ENCODE measurements at places on chromosomes 12 and 14.

DNA sequence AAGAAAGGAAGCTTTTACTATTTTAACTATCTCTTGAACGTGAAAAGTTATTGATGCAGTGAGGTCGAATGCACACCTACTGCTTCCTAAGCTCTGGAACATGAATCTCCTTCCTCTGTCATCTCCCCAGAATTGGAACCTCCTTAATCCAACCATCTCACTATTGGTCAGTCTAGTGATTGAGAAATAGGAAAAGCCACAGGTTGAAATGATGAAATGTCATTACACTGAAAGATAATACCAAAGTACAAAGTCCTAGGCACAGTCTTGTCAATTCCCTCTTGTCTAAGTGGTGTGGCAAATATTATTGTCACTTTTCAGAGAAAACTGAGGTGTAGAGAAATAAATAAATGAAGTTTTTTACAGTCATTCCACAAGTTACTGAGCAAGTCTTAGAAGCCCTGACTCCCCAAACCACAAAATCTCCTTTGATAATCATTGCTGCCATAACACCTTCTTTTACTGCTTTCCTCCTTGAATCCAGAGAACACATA lies 19.5 kb upstream of the HIGD1C start:
- DNase-seq = no peak

DNA sequence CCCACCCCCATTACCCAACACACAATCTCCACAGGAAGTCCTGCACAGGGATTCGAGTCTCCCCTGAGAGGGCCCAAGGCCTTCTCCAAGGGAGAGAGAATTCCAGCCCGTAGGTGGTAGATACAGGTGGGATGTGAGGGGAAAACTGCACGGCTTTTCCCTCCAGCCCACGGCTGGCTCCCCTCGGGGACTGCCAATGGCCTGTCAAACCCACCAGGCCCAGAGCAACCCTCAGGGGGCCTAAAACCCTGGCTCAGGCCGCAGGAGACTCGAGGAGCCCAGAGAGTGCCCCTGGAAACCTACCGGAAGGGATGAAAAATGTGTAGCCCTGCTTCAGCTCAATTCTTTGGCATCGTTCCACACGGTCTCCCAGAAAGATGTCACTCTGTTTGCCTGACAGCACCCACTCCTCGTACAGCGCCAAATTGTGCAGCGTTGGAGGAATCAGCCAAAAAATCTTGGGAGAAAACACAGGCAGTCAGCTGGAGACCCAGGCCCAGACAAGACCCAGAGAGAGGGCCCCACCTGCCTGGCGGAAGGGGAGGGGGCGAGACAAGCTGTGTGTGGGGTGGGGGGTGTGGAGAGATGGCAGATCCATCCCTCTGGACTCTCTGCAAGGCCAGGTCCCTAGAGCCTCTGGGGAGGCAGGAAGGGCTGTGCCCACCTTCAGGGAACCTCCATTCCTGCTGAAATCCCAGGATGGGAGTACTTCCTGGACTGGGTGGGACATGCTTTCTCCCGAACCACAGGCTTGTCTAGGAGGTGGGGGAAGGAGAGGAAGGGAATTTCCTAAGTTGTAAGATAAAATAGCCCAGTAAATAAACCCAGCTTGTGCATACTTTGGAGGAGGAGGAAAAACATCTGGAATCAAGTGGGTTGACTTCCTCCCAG lies 48.1 kb downstream of the KDM2B start:
- no peak for DNase-seq

- DNase-seq = no peak
Observed at GRCh38 chr12:102633981-102634605, 153.7 kb upstream of the IGF1 start.

- DNase-seq = no peak
Observed at GRCh38 chr14:104254735-104255400, 116.5 kb downstream of the KIF26A start.

GRCh38 chr12:104577581-104577981 lies 120.8 kb downstream of the CHST11 start:
- DNase-seq = no peak

- peak; percentile 73 for DNase-seq
Observed at GRCh38 chr12:48818831-48819590, 715 bp downstream of the CACNB3 start.

GRCh38 chr12:106724934-106725333 lies 49.5 kb upstream of the RIC8B start:
- no peak for DNase-seq

- DNase-seq = no peak
Observed at GRCh38 chr12:92294676-92295440, 149.2 kb upstream of the BTG1 start.

DNA sequence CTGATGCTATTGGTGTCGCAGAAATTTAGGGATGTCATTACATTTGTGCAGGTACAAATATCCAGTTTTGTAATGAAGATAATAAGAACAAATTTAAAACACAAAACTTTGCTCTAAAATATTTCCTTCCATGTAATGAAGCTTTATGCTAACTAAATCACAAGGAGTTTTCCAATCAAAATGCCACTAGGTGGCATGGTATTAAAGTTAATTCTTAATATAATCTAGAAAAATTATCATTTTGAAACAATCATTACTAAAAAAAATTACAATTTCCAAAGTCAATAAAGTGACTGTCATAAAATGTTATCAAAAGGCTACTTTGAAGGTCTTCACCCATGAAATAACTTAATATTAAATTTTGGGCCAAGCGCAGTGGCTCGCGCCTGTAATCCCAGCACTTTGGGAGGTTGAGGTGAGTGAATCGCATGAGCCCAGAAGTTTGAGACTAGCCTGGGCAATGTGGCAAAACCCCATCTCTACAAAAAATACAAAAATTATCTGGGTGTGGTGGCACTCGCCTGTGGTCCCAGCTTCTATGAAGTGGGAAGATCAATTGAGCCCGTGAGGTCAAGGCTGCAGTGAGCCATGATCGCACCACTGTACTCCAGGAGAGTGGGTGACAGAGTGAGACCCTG lies 77.4 kb downstream of the KIF21A start:
- no peak for DNase-seq

DNA sequence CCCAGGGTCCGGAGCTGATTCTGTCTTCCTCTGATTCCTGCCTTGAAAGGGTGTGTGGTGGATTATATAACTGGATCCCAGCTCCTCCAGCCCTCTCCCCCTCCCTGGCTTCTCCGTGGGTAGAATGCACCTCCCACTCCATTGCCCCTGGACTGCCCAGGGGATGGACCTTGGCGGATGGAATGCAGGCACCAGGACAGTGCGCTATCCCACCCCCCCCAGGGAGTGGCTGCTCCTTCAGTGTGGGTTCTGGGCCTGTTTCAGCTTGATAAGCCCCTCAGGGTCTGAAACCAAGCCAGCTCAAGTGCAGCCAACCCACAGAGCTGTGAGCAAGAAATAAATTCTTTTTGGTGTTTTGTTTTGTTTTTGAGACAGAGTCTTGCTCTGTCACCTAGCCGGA lies 112.4 kb upstream of the TMEM132D start:
- DNase-seq = no peak

DNA sequence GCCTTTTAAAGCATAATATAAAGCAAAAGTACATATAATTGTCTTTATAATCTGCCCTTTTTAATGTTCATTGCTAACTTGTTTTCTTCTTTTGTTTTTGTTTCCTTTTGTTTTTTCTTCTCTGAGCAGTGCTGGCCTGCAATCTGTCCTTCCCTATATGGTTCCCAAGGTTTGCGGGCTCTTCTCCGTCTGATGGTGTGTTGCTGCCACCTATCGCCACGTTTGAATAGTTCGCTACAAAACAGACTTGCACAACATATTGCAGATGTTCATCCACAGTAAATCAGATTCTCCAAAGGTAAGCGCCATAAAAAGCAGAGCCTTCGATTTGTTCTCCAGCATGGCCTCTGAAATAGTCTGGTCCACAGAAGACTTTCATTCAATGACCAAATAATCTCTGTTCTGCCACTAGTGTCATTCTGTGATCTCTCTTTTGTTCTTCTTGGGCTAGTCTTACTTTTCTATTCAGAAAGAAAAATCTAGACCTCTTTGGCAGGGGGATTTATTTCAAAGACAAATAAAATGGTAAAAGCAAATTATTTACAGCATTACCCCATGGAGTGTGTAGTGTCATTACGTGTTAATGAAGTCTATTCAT lies 33.5 kb downstream of the C12orf50 start:
- peak; percentile 18 for DNase-seq

GRCh38 chr14:99181241-99181640 lies 90.8 kb downstream of the BCL11B start:
- DNase-seq = no peak

DNA sequence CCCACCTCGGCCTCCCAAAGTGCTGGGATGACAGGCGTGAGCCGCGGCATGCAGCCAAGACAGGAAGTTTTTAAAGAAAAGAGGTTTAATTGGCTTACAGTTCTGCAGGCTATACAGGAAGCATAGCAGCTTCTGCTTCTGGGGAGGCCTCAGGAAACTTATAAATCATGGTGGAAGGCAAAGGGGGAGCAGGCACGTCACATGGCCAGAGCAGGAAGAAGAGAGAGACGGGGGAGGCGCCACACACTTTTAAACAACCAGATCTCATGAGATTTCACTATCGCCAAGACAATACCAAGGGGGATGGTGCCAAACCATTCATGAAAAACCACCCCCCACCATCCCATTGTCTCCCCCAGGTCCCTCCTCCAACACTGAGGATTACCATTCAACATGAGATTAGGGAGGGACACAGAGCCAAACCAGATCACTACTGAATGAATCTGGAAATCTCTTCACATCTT lies 14.1 kb downstream of the CCDC63 start:
- no peak for DNase-seq

DNA sequence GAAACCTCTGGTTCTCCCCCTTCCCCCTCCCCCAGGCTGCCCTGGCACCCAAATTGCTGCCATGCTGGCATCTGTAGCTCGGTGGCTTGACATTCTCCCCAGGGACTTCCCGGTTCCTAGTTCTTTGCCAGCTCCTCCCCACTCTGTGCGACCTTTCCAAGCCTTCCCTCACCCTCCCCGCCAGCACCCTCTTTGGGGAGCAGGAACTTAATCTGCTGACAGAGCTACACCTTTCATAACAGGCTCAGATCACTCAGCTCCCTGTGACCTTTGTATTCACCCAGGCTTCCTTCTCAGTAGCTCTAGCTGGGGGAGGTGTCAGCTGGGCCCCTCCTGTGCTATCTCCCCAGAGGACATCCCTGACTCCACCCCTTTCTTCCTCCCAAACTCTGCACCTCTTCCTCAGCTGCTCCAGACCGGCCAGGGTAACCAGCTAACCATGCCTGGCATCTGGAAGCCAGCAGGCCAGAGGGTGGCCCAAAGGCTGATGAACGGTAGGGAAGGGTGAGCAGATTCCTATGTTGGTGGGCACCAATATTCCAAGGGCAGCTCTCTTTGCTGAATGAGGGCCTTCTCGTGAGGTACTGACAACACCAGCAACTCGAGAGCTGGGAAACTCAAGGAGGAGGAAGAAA lies 1.8 kb upstream of the COX14 start:
- no peak for DNase-seq

DNA sequence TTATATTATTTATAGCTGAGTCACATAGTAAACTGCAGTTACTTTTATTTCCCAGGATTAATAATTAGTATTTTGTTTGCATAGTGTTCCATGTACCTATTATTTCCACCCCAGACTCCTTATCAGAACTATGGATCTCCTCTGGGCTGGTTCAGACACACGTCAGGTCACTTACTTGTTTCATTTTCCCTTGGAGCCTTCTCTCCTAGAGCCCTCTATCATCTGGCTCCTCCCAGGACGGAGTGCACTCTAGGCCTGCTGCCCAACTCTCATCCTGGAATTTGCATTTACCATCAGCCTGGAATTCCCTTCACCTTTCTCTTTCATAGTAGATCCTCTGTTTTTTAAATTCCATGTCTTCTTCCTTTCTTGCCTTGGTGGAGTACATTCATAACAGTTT lies 28.5 kb upstream of the GALNT16 start:
- DNase-seq = no peak

DNA sequence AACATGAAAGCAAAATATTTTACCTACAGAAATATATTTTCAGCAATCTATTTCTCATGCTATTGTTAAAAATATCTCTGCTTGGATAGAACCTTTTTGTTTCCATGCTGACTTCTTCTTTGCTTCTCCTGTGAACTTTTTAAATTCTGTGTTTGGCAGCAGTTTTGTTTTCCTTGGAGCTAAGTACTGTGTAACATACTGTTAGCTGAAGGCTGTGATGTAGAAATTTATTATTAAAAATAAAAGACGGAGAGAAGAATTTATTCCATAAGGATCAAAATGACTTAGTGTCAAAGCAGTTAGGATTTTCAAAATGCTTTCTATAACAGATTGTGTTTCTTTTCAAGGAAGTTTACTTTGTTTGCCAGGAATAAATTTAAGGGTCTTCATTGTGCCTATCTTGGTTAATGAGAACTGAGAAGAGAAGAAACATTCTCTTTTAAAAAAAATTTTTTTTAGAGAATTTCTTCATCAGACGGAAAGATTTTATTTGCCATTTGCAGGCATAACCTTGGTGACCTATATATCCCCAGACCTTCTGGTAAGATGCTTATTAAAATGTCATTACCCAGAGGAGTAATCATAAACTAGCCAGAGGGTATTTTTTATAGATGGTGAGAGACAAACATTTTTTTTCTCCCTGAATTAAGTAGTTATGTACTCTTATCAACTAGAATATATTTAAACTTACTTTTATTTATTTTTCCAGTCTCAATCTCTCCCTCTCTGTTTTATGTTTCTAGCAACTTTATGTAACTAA lies 147.1 kb upstream of the SLCO1C1 start:
- no peak for DNase-seq

DNA sequence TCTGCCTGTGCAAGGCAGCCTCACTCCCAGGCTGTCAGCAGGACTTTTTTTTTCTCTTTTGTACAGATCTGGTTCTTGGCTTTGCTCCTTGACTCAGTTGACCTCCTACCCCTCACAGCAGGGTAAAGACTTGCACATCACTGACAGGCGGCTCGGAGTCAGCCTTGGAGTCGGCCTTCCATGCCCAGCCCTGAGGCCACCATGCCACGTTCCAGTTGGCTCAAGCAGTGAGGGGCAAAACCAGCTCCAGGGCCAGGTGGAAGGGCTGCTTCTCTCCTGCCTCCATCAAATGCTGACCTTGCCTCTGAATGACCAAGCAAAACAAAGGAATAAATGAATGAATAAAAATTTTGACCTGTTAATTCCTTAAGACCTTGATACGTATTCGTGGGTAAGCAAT lies 27.6 kb downstream of the JAG2 start:
- no peak for DNase-seq

DNA sequence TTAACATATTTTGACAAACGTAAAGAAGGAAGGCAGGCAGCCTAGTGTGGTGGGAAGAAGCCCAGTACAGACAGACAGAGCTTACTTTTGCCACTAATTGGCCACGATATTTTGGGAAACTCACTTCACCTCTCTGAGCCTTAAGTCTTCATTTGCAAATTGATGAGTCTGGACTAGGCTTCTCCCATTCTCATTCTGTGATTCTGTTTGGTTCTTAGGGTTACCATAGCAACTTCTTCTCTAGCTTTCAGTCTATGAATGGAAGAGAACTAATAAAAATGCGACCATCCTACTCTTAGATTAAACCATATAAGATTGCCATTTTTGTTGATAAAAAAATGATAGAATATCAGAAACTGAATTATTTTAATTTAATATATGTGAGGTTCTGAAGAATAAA lies 210.5 kb downstream of the SNAPC1 start:
- no peak for DNase-seq

DNA sequence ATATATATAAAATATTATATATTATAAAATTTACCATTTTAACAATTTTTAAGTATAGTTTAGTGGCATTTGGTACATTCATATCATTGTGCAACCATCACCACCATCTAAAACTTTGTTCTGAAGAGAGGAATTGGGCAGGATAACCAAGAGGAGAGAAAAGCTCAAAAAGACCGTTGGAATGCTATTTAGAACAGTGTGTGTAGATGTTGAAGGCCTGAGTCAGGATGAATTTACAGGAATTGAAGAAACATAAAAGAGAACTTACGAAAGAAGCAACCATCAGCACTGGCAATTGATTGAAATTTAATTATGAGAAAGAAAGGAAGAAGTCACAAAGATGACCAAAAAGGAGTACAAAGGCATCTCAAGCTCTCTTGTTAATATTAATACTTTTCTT lies 196.9 kb upstream of the PWP1 start:
- DNase-seq = no peak
